Activated CD8-positive, alpha-beta memory T cell treated with anti-CD3 and anti-CD28 coated beads for 4 hours (primary cell): ENCODE measurements at places on chromosomes 12 and 14.
A peak's percentile ranks its signal among the peaks of the same experiment; 100 is the strongest.

DNA sequence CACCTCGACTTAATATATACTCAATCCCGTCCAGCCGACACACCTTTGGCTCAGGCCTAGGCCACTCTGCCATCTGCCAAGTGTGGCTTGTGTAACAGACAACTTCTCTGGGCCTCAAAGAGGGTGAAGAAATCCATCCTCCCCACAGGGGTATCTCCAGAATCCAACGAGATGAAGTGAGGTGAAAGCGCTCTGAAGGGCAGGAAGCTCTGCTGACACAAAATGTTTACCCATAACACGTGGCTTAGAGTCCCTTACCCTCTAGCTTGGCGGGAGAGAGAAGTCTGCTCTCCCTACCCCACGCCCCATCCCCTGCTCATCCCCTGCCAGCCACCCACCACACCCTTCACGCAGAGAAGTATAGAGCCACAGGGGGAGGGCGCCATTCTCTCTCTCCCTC, 13.0 kb downstream of the ZBTB39 start:
- DNase-seq = no peak

- no peak for DNase-seq
These were observed 69.8 kb upstream of the RIN3 start for GRCh38 chr14:92443741-92444140.

DNA sequence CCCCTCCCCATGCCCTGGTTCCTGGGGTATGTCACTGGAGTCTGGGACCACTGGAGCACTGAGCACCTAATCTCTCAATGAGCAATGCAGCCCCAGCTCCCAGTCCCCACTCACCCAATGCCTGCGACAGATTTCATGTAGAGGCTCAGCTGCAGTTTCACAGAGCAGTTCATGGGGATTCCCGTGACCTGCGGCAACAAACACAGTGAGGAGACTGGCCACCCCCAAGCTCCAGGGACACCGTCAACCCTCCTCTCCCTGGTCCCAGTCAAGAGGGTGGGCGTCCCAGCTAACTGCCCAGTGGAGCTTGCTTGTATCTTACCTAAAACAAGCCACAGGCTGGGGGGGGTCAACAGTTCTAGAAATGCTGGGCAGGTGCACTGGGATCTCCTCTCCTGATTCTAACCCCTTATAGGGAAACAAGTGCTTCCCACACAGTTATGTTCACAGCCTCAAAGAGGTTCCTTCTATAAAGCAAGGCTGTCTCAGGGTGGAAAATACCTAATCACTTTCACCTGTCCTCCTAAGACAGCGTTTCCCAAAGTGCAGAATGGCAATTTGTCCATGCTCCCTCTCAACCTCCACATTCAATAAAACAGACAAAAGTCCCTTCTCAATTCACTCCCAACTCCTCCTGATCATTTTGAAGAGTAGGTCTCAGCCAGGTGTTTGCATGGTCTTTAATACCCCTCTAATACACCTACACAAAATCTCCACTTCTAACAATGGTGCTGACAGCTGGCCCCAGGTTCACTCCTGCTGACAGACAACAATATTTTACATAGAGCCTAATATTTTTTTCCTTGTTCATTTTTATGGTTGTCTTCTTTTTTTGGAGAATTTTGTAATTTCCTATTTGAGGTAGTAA, 68.3 kb downstream of the SCARB1 start:
- DNase-seq = no peak

DNA sequence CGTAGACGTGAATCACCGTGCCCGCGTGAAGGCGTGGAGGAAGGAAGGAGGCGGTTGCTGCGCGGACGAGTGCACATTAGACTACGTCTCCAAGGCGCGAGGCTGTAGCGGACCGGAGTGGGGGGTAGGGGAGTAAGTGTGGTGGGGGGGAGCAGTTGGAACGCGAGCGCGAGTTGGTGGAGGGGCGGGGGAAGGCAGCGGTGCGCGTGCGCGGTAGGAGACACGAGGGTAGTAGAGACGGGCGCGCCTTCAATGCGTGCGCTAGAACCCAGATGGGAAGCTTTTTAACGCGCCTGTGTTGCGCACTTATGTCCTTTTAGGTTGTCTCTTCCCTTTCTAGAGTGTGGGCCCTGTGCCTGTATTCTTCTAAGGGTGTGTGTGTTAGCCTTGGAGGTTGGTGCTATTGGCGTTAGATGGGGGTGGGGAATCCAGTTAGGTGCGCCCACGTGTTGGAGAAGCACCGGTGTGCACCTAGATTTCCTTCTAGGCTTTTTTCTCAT, 604 bp downstream of the EIF4B start:
- peak; percentile 73 for DNase-seq

DNA sequence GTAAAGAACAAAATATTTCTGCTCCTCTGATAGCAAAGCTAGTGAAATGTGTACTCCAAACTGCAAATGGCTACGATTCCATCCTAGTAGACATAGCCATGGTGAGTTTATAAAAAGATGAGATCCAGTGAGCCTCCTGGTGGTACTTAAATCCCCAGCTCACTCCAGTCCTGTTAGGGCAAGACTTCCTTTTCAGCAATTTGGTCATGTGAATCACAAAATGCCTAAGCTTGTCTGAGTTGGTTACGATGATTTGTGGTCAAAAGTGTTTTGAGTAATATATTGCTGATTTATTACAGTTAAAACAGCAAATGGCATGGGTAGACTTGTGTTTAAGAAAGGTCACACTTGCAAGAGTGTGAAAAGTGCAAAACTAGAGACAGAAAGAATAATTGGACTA, 102.7 kb upstream of the NAV3 start:
- no peak for DNase-seq

DNA sequence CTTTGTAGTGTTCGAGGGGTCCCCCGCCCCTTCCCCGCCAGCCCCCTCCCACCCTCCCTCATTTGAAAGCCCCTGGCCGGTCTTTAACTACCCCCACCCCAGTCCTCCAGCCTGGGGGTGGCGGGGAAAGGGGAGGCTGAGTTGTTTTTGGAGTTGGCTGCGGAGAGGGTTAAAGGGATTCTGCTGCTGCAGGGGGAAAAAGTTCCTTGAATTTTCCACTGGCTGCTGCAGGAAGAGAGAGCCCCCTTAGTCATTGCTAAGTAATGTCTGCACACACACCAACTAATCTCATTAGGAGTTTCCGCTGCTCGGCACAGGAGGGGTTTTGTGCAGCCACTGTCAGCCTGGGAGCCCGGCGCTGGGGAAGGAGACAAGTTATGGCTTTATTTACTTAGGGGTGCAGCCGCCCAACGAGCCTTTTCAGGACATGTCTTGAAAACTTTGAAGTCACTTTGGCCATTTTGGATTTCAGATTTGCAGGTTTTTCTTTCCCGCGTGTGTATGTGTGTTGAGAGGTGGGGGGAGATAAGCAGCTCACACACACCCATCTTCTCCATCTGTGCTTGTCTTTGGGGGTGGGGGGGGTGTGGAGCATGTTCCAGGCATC, 1.8 kb downstream of the ELK3 start:
- DNase-seq = no peak

- DNase-seq = no peak
These were observed 26.3 kb downstream of the LRIG3 start for GRCh38 chr12:58894040-58894439.

- no peak for DNase-seq
These were observed 858 bp upstream of the KCNA1 start for GRCh38 chr12:4908684-4909409.

- DNase-seq = no peak
These were observed 14.3 kb upstream of the DBX2 start for GRCh38 chr12:45065125-45065626.

GRCh38 chr12:96770219-96771102, 136.6 kb upstream of the NEDD1 start:
- DNase-seq = no peak

GRCh38 chr12:89391726-89392336, 39.5 kb upstream of the DUSP6 start:
- no peak for DNase-seq

GRCh38 chr14:68000511-68000910, 180.9 kb downstream of the RAD51B start:
- no peak for DNase-seq

- no peak for DNase-seq
These were observed 500.5 kb downstream of the NAV3 start for GRCh38 chr12:78331181-78331580.

- DNase-seq = no peak
These were observed 12.5 kb downstream of the RPS6KL1 start for GRCh38 chr14:74910556-74910955.

DNA sequence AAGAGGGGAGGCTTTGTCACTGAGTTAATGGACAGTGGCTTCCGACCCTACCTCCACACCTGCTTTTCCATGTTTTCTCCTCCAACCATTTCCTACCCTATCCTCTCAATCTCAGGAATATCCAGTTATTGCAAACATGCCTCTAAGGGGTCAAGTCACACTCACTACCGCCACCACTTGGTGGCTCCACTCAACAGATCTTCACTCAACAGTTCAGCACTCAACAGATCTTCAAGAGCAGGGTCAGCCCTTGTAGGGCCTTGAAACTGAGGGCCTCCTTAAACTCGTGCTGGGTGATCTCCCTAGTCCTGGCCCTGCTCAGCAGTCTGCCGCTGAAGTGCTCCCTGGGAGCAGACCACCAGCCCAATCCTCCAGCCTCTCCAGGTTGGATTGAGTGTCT, 14.2 kb downstream of the ZNF641 start:
- DNase-seq = no peak

GRCh38 chr14:71527838-71528237, 404.4 kb upstream of the RGS6 start:
- DNase-seq = no peak

- DNase-seq = no peak
These were observed 16.4 kb upstream of the IL22 start for GRCh38 chr12:68269779-68270178.

GRCh38 chr14:93133464-93133863, 17.7 kb upstream of the ITPK1 start:
- DNase-seq = no peak

DNA sequence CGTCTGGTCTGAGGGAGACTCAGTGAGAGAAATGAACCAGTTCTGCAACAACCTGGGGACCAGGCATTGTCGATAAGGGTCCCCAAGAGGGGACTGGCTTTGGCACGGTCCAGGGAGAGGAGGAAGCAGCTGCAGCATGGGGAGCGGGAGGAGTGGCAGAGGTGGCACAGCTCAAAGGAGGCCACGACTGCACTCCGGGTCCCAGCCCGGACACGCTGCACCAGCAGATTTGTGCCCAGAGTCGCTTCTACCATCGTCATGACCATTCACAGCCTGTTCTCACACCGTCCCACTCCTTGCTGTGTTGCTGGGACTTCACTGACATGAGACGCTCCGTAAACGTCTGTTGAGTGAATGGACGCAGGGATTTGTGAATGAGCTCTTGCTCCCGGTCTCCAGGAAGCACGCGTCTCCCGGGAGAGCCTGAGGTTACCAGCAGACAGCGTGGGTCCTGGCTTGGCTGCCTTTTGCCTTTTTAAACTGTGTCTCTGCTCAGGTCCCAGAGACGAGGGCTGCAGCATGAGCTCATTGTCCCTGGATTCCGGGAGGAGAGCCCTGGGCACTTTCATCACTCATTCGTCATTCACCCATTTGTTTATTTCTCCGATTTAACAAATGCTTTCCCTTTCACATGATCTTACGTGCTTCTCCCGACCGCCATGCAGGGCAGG, 137.0 kb downstream of the PIWIL1 start:
- DNase-seq = no peak

DNA sequence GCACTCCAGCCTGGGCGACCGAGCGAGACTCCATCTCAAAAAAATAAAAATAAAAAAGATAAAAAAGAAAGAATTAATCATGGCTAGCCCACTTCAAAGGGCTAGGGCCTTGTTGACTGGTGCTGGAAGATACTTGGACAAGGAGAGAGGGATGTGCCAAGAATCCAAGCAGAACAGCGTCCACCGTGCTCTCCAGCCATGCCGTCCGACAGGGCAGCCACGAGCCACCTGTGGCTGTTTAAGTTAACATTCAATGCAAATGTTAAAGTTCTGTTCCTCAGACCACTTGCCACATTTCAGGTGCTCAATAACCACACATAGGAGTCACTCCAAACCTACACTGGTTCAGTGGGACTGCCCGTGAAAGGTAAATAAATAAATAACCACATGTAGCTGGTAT, 21.4 kb downstream of the SLC6A13 start:
- DNase-seq = no peak

GRCh38 chr12:107400686-107401447, 284.7 kb upstream of the PWP1 start:
- DNase-seq = no peak

GRCh38 chr12:12721176-12721751, 4.1 kb downstream of the CDKN1B start:
- no peak for DNase-seq

GRCh38 chr12:63292471-63293221, 141.6 kb upstream of the AVPR1A start:
- no peak for DNase-seq

DNA sequence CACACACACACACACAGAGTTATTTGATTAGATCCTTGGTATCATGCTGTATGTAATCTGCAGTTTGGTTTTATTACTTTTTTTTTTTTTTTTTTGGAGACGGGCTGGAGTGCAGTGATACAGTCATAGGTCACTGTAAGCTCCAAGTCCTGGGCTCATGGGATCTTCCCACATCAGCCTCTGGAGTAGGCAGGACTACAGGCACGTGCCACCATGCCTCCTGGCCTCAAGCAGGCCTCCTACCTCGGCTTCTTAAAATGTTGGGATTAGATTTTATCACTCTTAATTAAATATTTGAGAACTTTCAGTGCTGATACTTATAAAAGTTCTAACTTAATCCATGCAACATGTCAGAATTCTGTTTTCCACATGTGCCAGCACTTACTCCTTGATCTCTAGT, 31.3 kb upstream of the PSEN1 start:
- no peak for DNase-seq

DNA sequence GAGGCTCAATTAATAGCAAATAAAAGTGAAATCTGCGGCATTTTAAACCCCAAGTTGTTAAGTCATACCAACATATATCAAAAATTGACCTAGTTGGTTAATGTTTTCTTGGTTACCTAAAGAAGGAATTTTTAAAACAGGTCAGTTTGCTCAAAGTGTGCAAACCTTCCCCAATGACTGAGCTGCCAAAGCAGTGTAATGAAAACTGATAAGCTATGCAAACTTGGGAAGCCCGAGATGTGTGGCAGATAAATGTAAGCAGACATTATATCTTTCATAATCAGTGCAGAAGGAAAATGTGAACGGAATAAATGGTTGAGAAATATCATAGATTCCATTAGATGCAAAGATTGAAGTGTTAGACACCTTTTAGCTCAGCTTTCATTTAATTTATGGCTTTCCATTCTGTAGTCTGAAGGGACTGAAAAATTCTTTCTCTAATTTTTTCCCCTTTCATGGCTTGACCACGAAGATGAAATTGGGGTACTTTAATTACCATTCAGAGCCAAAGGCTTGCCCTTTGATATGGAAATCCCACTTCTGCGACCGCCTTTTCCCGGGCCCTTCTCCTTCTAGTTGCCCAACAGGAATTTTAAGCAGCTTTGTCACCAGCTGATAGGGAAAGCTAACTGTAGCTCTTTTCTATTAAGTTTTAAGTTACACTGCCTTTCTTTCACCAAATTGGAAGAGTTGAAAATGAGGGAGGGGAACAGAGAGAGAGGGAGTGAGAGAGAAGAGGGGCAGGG, 306.6 kb upstream of the SOX5 start:
- no peak for DNase-seq
